Activated CD8-positive, alpha-beta memory T cell treated with anti-CD3 and anti-CD28 coated beads for 48 hours (primary cell): ENCODE measurements at places on chromosomes 3 and 15.

GRCh38 chr3:55524565-55525244 is 37.6 kb upstream of the WNT5A start:
- DNase-seq: no peak

- DNase-seq: no peak
These were observed 213.7 kb upstream of the NR2E3 start for GRCh38 chr15:71596672-71597071.

DNA sequence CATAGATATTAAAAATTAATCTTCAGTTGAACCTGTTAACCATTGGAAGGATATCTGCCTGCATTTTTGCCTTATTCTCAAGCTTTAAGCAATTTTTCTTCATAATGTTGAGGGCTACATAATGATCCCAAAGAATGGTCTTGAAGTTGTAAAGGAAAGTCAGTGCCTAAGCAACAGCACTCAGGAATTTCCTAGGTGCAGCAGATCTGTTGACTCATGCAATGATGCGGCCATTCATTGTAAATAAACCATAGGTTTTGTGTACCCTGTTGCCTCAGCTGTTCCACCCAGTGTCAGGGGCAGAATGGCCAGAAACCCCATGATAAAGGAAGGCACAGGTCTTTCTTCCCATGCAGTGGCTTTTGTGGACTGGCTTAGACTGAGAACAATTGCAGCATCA is 78.4 kb upstream of the TRIM42 start:
- DNase-seq: no peak

DNA sequence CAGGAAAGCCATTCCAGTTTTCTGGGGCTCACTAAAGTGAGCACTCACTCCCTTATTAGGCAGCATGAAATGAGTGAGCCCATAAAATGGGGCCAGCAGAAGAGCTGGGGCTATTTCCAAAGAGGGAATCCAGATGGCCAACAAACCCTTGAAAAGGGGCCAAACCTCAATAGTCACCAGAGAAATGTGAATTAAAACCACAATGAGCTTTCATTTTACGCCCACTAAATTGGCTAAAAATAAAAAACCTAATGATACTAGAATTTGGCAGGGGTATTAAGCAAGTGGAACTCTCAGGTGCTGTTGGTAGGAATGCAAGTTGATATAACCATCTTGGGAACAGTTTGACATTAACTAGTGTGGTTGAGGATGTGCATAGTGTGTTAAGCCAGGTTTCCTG is 42.1 kb upstream of the RAF1 start:
- DNase-seq: no peak

- DNase-seq: no peak
These were observed 22.1 kb upstream of the CRBN start for GRCh38 chr3:3201611-3202010.

- DNase-seq: no peak
These were observed 1.1 kb downstream of the CLCN2 start for GRCh38 chr3:184360070-184360928.

DNA sequence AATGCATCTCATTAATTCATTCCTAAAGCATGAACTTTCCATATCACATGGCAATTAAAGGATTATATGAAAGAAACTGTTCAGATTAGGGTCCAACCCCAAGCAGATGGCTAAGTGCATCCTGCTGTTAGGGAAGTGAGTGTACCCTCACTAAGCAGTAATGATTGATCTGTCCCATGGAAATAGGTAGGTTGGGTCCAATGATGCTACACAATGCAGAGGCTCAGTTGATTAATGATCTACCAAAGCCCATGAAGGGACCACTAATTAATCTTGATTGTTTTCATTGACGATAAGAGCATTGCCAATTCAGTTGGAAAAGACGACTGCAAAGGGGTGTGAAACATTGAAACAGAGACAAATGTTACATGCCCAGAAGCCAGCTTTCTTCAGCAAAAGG is 194.5 kb upstream of the LRTM1 start:
- no peak for DNase-seq

GRCh38 chr15:47409038-47409437 is 308.3 kb upstream of the SEMA6D start:
- DNase-seq: no peak

DNA sequence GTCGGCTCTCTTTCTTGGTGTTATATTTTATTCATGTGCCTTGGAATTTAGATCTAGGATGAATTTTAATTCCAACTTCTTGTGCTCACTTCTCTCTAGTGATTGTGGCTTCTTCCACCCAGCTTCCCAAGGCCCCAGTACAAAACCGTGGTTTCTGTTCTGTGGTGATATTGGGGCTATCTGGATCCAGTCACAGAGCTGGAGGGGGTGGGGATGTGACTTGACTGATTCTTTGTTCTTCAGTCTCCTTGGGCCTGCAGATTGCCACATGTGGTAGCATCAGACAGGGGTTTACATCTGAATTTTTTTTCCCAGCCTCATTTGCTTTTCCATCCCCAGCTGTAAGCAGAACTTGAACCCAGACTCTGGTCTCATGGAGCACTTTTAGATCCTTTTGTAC is 98.5 kb upstream of the ADAMTSL3 start:
- DNase-seq: no peak

DNA sequence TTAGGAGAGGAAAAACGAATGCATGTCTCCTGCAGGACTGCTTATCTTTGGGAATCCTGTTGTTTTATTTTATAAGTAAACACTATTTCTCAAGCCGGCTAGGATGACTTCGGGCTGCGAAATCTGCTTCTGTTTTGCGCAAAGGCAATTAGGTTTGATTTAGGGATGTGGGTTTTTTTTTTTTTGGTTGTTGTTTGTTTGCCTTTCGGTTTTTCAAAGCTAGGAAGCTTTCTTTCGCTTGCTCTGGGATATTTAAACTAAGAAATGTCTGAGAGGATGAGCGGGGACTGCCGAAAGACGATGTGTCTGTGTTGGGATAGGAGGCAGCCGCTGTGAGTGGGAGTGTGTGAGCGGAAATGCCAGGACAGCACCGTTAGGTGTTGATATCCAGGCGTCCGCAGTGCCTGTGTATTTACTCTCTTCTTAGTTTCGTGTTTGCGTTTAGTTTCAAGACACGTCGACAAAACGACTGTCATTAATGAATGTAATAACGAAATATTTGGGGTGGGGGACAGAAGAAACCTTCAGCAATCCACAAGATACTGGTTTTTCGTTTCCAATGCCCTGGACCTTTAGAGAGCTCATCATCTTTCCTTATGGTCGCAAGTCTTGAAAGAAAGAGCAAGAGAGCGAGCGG is 604 bp downstream of the ISL2 start:
- DNase-seq: no peak

DNA sequence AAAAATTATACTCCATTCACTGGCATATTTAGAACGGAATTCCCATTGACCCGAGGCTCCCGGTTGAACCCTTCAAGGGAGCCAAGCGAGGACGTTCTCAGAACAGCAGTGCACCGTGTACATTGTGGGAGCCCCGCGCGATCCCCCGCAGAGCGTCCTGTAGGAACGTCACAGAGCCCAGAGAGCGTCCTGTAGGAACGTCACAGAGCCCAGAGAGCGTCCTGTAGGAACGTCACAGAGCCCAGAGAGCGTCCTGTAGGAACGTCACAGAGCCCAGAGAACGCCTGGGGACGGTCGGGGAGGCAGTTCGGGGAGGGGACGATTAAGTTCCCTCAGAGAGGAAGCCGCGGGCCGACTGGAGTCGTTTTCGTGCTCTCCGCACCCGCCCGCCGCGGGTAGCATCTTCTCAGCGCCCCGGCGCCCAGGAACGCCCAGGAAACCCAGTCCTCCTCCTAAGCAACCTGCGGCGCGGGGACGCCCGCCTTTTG is 506 bp upstream of the ATP1B3 start:
- DNase-seq: no peak

GRCh38 chr3:97895216-97895615 is 73.4 kb downstream of the CRYBG3 start:
- DNase-seq: no peak

DNA sequence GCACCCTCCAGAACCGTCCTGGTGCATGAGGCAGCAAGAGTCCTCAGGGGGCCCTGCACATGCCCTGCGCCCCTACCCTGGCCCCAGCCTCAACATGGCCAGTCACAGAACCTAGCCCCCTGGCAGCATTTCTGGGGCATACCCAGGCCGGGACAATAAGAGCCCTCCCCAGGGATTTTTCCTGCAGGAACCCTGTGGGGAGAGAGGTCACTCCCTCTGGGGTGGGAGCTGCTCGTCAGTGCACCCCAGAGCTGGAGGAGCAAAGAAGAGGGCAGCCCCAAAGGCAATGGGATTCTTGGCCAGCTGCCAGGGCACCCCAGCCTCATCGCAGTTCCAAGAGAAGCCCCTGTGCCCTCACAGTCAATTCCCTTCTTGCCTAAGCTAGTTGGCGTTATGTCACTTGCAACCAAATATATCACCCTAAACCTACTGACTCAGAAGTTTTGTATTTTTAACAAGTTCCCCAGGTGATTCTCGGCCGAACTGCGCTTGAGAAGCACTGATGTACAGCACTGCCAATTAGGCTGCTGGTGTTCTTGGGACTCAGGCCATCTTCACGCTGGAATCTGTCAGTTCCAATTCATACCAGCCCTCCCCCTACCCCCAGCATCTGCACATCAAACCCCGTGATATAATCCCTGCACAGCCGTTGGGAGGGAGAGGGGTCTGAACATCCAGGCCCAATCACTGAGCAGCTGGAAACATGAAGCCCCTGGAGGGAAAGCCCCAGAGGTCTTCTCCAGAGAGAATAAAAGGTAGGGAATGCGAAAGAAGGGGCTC is 87.5 kb upstream of the PRR20G start:
- DNase-seq: no peak

- no peak for DNase-seq
These were observed 24.7 kb downstream of the MYO5A start for GRCh38 chr15:52503788-52504496.

GRCh38 chr3:55626279-55626665 is 139.2 kb upstream of the WNT5A start:
- DNase-seq: no peak

DNA sequence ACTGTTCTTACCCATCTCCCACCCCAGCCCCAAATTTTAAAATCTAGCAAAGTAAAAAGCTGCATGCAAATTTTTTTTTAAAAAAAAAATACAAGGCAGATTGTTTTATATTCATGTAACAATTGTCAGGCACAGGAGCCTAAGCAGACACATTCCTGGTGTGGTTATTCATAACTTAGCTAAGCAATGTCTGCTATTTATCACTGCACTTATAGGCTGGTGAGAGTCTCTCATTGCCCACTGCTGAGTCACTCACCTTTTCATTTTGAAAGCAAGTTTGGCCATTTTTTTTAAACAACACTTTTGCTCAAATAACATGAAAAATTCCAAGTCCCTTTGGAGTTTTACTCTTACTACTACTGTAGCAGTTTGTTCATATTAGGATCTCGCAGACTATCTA is 413.9 kb downstream of the RBMS3 start:
- no peak for DNase-seq

GRCh38 chr3:162743091-162743490 is 1246.5 kb downstream of the OTOL1 start:
- no peak for DNase-seq

DNA sequence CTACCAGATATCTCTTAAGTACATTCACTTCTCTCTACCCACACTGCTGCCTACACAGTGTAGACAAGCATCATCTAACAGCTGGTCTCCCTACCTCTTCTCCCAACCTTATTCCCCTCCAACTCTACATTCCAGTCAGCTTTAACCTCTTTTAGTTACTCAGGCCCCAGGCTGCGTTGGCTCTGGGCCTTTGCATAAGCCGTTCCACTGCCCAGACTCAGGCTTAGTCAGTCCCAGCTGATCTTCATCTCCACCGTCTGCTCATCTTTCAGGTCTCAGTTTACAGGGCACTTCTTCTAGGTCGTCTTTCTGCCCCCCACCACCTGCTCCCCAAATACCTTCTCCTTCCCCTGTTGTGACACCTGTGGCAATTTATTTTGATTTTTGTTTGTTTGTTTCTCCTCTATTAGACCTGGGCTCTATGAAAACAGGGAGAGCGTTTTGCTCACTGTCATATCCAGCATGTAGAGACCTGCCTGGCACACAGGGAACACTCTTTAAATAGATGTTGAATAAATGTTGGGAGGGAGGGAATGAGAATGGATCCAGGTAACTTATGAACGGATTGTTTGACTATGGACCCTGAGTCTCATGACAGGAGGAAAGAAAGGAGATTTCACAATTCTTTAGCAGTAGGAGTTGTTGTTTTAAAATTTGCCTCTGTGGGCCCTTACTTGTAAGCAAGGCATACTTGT is 11.1 kb downstream of the SLC27A2 start:
- DNase-seq: no peak

- DNase-seq: no peak
These were observed 22.2 kb downstream of the POC1A start for GRCh38 chr3:52132041-52132440.

GRCh38 chr15:98835876-98836275 is 171.7 kb downstream of the PGPEP1L start:
- no peak for DNase-seq

- no peak for DNase-seq
These were observed 72.6 kb downstream of the NPTN start for GRCh38 chr15:73560501-73561117.

DNA sequence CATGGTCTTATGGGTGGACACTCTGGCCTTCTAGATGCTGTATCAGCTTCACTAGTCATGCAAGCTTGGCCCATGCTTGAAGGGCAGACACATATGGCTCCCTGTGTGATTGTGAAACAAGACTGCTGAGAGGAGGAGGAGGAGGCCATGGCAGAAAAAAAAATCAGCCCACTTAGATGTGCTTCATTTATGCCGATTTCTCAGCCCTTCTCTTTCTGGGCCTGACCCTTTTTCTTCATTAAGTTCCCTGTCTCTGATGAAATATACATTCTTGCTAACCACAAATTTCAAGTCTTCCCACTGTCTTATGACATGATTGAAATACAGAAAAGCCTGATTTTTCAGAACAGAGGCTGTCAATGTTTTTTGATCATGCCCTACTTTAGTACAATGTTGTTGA is 213.0 kb upstream of the FEZF2 start:
- no peak for DNase-seq

- DNase-seq: no peak
These were observed 51.1 kb downstream of the IFT57 start for GRCh38 chr3:108171106-108171505.

GRCh38 chr3:186849374-186849975 is 7.0 kb downstream of the ADIPOQ start:
- no peak for DNase-seq

GRCh38 chr15:69093614-69094013 is 66.8 kb upstream of the GLCE start:
- DNase-seq: no peak

DNA sequence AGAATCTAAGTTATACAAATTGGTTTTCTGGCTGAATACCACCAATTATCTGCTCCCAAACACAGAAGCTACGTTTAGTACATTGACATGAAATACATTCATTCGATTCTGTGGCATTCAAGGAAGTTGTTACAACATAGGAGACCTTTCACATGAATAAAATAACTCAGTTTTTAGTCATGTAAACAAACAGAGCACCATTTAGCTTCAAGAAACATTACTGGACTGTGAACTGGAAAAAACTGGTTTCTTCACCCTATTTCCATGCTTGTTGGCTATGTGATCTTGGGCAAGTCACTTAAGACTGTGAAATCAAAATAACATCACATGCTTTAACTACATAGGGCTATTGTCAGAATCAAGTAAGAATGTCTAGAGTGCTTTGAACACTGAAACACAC is 46.2 kb downstream of the NRG4 start:
- DNase-seq: no peak
